ENCODE measurements at places on chromosomes 4 and X.

- peak; percentile 16 for DNase-seq
These were observed 584 bp downstream of the SUV39H1 start for GRCh38 chrX:48696909-48697727.

GRCh38 chrX:12210196-12210815, 72.0 kb downstream of the FRMPD4 start:
- no peak for DNase-seq

GRCh38 chrX:152131525-152131924, 6.9 kb downstream of the MAGEA10 start:
- DNase-seq = no peak

DNA sequence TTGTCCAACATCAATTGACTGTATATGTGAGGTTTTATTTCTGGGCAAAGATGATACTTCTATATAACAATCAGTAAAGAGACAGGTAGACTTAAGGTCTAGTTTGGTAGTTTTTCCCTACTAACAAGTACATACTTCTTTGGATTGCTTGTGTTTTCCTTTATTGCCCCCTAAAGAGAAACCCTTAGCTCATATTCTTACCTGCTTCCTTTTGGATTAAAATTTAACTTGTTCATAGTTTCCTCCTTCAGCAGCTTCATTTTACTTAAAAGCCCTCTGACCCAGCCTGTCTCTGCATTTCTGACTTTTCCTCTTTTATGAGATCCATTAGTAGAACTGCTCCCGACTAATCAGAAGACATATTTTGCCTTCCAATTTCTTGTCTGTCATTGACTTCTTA, 75.7 kb upstream of the GPC4 start:
- no peak for DNase-seq

DNA sequence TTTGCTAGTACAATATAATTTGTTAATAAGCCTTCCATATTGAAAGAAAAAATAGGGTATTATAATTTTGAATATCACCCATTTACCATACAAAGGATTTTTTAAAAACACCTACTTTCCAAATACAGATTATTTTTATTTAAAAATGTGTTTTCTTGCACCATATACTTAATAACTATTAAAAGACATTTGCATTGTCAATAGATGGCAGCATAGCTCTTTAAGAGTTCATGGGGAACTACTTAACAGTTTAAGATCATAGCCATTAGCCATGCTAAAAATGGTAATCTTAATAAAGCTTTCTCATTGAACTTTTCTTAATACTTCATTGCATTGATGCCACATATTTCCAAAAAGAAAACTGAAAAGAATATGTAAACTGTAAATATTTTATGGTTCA, 1995.9 kb downstream of the C4orf33 start:
- DNase-seq = no peak

- DNase-seq = no peak
These were observed 147.8 kb downstream of the GRIA3 start for GRCh38 chrX:123331859-123332258.

- DNase-seq = peak; percentile 63
These were observed 5.4 kb upstream of the SH3BP2 start for GRCh38 chr4:2787230-2788100.

DNA sequence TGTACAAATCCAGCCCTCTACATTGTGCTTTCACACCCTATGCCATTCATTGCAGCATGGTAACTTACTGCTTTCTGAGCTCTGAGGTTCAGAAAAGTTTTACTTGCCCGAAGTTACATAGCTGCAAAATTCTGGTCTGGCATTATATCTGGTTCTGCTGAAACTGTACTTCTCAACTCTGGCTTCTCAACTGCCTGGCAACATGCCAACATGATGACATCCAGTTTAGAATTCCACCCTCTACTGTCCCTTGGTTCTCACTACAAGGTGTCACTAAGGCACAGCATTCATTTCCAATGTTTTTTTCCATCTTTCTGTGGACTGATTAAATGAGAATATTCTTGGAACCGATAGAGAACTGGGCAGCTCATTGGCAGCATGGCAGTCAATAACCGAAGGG, 242.9 kb upstream of the PRPS2 start:
- no peak for DNase-seq

DNA sequence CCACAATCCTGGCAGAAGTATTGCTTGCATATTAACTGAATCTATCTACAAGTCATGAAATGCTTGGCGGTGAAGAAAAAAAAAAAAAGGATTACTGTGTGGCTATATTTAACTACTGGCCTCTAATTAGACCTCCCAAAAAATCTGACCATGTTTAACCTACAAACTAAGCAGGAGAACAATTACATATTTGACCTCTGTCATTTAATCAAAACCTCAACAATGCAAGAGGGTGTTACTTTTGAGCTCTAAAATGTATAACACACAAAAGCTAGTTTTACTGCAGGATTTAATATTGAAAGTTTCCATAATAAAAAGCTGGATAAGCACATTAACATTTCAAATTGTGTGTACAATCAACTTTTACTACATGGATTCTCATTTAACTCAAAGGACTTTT, 1.5 kb downstream of the ITM2A start:
- no peak for DNase-seq

- DNase-seq = no peak
These were observed 414.8 kb downstream of the OPHN1 start for GRCh38 chrX:68018248-68019203.

DNA sequence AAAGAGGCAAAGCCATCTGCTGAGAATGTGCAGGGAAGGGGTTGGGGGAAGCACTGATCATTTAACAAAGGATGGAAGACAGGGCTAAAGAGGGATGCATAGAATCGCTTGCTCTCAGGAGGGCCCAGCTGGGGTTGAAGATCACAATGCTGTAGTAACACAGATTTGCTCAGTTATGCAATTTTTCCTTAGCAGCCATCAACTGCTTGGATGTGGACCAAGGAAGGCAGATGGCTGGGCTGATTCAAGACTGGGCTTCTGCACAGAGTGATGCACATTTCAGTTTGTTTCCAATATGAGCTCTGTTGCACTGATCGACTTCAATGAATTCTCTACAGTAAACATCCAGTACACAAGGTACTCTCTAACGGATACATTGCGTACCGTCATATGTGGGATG, 127.8 kb upstream of the TBL1X start:
- no peak for DNase-seq

DNA sequence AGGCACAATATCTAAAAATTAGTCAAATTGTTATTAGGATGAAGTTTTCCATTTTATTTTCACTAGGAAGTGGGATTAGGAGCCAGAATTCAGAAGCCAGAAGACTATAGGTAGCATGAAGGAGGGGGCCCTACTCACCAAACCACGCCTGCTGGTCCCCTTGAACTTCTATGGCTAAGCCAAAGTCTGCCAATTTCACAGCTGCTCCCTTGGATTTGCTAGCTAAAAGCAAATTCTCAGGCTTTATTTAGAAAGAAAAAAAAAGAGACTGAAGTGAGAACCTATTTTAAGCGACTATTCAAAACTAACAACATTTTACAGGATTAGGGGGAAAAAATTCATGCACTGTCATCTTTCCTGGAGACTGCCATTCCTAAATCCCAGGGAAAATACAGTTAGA, 224.3 kb downstream of the CAMK2D start:
- DNase-seq = no peak

DNA sequence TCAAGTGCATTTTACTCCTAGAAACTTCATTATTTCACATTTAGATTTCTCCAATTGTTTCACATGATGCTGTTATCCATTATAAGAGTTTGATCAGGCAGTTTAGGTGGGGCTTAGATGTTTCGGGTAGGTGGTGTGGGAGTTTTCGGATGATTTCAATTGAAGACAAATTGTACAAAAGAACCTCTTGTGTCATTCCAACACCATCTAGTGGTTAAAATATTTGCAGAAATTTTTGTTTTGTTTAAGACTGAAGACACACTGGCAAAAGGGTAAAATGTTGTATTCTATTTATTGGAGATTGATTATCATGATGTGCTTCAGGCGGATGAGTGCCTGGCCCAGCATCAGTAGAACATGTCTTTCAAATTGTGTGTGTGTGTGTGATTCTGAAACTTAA, 212.7 kb downstream of the SH3BGRL start:
- no peak for DNase-seq

DNA sequence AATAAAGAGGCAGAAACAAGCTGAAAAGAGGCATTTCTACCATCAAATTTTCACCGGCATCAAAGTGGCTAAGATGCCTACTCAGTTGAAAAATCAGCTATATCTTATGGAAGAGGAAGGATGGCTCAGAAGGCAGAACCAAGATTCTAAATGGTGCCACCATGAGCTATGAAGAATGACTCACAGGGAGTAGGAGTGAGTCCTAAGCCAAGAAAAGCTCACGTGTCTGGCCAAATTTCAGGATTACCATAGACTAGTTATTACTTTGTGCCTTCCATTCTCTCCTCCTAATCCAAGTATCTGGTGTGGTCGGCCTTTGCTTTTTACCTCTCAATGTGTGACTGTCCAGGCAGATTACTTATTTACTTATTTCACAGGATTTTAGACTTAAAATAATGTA, 54.8 kb downstream of the BMP3 start:
- DNase-seq = no peak

- DNase-seq = no peak
These were observed 53.9 kb downstream of the ENPP6 start for GRCh38 chr4:184163813-184164212.

- DNase-seq = no peak
These were observed 20.1 kb upstream of the ARAF start for GRCh38 chrX:47540754-47541538.

GRCh38 chr4:25911356-25911755, 2.7 kb upstream of the SMIM20 start:
- DNase-seq = no peak

DNA sequence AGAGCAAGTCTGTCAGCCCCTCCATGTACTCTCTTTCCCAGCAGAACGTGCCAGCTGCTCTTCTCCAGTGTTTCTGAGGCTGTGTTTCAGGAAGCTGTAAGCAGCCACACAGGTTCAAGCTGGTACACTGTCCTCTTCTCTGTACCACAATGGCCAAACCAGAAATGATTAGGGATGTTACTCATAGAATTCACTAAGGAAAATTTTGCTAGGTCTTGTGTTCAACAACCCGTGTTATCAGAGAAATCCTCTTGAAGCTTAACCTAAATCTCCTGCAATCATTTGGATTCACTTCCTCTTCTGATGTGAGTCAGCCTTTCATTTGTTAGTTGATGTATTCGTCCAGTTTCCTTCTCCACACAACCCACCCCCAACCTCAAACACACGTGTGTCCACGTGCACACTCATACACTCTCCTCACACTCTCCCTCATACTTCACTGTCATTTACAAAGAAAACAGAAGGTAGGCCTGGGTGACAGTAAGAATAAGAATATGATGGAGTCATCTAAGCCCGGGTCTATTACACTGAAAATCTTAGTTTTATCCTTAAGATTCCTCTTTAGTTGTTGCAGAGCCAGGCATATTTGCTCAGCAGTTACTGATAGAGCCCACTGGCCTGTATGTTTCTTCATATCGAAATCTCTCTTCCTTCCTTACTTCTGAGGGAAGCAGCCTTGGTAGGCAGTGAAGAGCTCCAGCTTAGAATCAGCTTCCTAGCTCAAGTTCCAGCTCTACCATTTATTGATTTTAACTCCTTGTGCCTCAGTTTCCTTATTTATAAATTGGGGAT, 63.4 kb downstream of the DCUN1D4 start:
- no peak for DNase-seq

DNA sequence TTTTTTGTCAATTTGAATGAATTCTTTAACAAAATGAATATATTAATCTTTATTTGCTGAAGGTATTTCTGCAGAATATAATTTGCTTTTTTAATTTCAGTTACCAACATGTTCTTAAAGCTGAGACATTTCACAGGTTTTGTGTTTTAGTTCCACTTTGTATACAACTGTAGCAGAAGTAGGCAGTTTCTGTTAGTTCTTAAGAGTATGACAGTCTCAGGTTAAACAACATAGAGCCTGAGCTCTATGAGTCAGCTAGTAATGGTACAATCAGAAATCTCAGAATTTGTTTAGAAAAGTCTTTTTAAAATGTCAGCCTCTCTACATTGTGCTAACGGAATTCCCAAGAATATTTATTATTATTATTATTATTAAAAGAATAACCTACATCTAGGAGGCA, 50.4 kb downstream of the GSTCD start:
- DNase-seq = no peak

DNA sequence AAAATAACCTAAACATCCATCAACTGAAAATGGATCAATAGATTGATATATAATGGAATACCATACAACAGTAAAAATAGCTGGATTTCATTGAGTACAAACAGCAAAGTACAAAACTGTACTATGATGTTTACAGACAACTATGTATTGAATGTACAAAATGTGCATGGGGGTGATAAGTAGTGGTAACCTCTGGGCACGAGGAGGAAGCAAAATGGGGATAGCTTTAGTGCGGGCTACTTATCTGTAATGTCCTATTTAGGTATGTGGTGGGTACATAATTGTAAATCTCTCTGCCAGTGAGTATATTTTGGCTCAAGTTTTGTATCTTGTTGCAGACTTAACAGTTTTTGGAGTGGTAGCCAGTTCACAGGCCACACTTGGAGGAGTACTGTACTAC, 123.6 kb downstream of the STAG2 start:
- DNase-seq = no peak

All from activated naive CD4-positive, alpha-beta T cell treated with Interleukin-2 at 50 U/mL for 16 hours (primary cell).